ENCODE measurements at places on chromosomes 6 and 20. TPM values are rescaled to one million over a fixed set of nuclear protein-coding genes. Genes with fewer than 3 reads are reported as not detected.

The SLC17A3 gene
- not detected for total RNA-seq

The HLA-DOB gene
- total RNA-seq: 1.0 TPM

The HLA-DRB5 gene
- not detected for total RNA-seq

The PNPLA1 gene
- 0.36 TPM for total RNA-seq

The DYNLT2 gene
- 0.68 TPM for total RNA-seq

The CFAP61 gene
- 0.34 TPM for total RNA-seq

The ERVFRD-1 gene
- total RNA-seq: not detected

The SNTA1 gene
- total RNA-seq: 5.5 TPM

The NRSN1 gene
- not detected for total RNA-seq

The CRISP3 gene
- total RNA-seq: 0.07 TPM

The PGC gene
- total RNA-seq: not detected

The RAET1G gene
- 65.6 TPM for total RNA-seq

The THBS2 gene
- total RNA-seq: 0.50 TPM

The BLCAP gene
- total RNA-seq: 64.6 TPM

The OPN5 gene
- not detected for total RNA-seq

The CST1 gene
- total RNA-seq: not detected

The MUCL3 gene
- not detected for total RNA-seq

The NTSR1 gene
- under 0.01 TPM for total RNA-seq

The GSTA2 gene
- not detected for total RNA-seq

The EFCAB8 gene
- total RNA-seq: 0.36 TPM

The NNAT gene
- not detected for total RNA-seq

The CST9L gene
- not detected for total RNA-seq

The RAB44 gene
- under 0.01 TPM for total RNA-seq

The MEI4 gene
- total RNA-seq: under 0.01 TPM

The FAM50B gene
- total RNA-seq: 9.4 TPM

The PSMG4 gene
- total RNA-seq: 16.7 TPM

The DIDO1 gene
- 28.7 TPM for total RNA-seq

All from nasal cavity respiratory epithelium epithelial cell of viscerocranial mucosa (primary cell).